NCI-H1092 (cell line): ENCODE measurements at places on chromosomes 1 and 21.

DNA sequence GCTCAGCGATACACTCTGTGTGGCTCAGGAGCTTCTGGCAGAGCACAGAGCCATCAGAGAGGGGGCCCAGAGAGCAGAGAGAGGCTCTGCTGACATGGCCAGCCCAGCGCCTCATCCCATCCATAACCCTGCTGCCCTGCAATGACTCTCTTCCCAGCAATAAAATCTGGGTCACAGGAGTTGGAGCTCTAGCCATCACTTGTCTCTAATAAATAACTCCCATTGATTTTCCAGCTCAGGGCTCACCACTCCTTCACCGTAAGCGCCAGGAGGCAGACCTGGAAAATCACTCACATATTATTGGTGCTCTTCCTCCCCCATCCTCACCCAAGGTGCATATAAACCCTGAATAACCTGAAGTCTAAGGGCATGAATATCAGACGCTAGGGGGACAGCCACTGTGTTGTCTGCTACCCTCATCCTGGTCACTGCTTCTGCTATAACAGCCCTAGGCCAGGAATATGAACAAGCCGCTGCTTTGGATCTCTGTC lies at the start of gene APCS:
APCS (plus strand) TSS at position 366 of the 491 bp plus-strand sequence; CDS start at position 462, 96 bp downstream.
- DNase-seq, result no peak

DNA sequence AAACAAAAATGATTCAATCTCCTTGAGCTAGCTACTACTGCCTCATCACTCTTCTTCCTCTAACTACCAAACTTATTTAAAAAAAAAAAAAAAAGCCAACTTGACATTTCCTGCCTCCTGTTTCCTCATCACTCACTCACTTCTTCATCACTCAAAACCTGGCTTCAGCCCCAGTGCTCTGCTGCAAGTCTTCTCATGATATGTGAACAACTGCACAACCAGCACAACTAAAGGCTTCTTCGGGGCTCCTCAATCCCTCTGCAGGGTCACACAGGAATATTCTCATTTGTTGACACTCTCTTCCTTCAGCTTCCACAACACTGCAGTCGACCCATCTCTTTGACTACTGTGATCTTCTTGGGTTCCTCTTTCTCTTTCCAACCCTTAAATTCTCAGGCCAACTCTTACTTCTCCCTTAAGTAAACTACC lies 7.6 kb downstream of the MTF1 start:
- DNase-seq, result no peak

DNA sequence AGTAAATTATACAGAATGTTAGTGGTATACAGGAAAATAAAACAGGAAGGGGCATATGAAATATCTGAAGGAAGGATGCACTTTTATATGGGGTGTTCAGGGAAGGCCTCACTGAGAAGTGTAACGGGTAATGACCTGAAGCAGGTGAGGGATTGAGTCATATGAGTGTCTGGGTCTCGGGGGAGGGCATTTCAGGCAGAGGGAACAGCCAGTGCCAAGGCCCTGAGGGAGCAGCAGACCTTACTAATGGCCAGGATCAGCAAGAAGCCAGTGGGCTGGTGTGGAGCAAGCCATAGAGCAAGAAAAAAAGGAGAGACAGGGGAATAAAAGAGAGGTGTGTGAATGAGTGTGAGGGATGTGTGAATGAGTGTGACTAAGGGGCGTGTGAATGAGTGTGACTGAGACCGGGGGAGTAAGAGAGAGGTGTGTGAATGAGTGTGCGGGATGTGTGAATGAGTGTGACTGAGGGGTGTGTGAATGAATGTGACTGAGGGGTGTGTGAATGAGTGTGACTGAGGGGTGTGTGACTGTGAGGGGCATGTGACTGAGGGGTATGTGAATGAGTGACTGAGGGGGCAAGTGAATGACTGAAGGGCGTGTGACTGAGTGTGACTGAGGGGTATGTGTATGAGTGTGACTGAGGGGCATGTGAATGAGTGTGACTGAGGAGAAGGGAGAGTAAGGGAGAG lies 107.2 kb downstream of the GLIS1 start:
- no peak for DNase-seq

GRCh38 chr1:119882132-119883049 lies 13.9 kb downstream of the ADAM30 start:
- DNase-seq, result no peak
